ENCODE measurements at places on chromosomes 16 and 17.

DNA sequence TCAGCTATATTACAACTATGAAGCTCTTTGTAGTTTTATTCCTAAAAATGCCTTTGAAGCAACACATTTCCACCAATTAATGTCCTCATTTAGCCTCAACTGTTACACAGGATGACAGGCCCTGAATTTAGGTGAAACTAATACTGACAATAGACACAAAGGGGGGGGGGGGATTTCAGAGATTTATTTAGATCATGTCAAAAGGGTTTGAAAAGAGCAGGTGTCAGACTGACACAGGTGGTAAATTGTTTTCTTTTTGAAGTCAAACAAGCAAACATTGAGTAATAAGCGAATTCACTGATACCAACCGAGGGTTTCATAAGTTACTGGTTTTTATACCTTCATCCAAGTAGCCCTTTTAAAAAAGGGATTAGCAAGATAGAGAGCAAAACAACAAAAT, 40.8 kb downstream of the KANSL1 start:
- DNase-seq = no peak

DNA sequence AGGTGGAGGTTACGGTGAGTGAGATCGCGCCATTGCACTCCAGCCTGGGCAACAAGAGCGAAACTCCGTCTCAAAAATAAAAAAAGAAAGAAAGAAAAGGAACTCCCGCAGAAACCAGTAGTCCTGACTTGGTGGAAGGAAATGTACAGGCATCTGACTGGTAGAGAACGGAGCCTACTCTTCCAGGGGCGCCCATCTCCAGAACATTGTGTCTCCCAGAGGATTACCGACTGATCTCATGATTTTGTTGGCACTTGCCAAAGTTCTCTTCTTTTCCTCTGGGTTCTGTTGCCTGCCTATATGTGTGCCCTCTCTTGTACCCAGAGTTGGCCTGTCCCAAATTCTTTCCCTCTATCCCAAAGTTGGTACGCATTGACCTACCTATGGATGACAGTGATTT, 24.2 kb downstream of the DDX19A start:
- no peak for DNase-seq

- no peak for DNase-seq
Observed at GRCh38 chr16:28218109-28218508, 6.3 kb upstream of the XPO6 start.

- DNase-seq = peak; percentile 80
Observed at GRCh38 chr17:43766413-43767052, 7.9 kb upstream of the SOST start.

- no peak for DNase-seq
Observed at GRCh38 chr17:45709728-45710288, 74.3 kb upstream of the CRHR1 start.

- DNase-seq = peak; percentile 48
Observed at GRCh38 chr17:72297326-72298115, 176.7 kb downstream of the SOX9 start.

DNA sequence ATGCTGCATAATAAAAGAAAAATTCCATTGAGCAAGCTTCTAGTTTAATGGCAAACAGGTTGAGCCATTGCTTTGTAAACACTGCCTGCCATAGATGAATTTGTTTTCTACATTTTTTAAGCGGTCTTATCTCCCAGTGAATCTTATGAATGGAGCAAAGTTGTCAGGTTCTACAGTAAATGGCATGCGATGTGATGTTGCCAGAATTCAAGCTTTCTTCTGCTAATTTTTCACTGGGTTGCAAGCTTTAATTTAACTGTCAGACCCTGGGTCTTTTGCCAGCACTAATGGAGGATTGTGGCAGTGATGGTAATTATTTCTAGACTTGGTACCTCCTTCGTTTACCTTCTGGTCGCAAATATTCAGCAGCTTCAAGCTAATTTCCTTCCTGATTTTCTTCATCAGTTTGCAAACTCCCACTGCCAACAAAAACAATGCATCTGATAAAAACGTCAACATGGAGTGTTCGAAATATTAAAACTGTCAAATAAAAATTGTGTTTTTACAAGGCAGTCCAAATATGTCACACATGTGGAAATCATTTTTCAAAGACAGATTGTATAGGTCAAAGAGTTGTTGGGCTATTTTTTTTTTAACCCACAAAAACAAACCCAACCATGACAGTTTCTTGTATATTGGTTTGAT, 274.2 kb upstream of the ERCC4 start:
- no peak for DNase-seq

GRCh38 chr16:49952386-49952785, 72.6 kb upstream of the CNEP1R1 start:
- DNase-seq = no peak

DNA sequence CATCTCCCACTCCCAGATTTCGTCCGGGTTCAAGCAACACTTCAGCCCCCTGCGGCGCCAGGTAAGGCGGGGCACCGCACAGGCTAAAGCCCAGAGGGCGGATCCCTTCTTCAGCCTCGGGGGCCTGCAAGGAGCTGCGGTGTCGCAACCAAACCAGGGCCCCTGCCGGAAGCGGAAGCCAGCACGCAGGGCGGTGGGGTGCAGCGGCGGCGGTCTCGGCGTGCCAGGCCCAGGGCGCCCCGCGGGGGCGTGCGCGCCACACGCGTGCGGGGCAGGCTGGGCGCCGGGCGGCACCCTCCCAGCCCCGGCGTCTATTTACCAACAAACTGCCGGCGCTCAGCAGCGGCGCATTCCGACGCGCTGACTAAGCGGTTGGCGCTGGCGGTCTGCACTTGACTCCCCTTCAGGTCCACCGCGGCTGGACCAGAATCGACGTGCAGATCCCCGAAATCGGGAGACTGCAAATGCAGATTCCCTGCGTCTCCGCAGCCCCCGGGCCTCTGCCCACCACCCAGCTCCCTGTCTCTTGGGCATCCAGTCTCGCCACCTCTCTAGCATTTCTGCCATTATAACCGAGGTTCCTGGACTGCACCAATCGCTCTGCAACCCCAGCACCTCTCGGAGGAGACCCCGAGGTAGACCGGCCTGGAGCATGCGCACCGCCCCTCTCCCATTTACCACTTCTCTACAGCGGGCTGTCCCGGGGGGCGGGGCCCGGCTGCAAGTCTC, 421 bp upstream of the DLX4 start:
- DNase-seq = no peak

GRCh38 chr16:65500919-65501318, 379.1 kb upstream of the CDH11 start:
- DNase-seq = no peak

DNA sequence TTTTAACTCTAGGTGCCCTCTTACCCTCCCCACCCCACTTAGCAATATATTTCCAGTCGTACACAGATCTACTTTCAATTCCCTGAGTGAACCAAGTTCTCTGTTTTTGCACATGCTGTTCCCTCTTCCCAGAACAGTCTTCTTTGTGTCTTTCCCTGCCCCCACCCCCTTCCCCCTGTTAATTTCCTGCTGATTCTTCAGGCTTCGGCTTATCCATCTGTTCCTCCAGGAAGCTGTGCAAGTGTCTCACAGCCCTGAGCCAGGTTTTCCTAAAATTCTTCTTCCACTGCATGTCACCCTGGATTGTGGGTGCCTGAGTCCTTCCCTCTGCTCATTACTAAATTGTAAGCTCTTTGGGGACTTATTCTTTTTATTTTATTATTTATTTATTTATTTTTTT, 12.4 kb upstream of the SPOP start:
- DNase-seq = no peak

DNA sequence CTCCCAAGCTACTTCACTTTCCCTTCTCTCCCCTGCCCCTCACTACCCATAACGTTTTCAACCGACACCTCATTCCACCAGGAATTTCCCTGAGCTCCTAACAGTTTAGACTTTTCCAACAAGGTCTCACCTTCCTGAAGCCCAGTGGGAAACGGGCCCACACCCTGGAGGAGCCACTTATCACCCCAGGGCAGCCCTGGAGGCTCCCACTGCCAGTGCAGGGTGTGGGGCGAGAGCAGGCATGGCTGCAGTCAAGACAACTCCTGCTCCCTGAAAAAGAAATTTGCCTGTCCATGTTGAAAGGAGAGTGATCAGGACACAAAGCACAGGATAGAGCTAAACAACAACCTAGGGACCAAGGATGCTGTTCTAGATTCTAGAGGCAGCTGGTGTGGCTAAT, 1.7 kb upstream of the CCNF start:
- no peak for DNase-seq

GRCh38 chr16:61879306-61879705, 156.9 kb downstream of the CDH8 start:
- no peak for DNase-seq

DNA sequence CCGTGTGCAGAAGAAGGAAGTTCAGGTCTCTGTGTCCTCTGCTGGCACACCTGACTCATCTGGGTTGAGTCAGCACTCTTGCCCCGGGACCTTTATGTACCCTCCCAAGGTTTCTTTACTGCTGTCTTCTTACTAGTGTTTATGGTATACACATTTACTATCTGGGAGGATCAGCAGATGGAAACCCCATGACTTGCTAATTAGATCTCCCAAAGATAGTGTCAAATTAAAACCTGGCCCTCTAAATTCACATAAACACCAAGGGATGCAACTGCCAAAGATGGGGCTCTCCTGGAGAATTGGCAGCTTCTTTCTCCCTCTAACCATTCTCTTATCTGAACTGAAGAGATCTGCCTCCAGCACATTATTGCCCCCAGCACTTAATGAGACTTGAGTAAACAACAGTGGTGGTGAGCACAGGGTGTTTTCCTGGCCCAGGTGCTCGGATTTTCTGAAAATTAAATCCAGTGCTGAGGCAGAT, 718.1 kb upstream of the SOX9 start:
- no peak for DNase-seq

DNA sequence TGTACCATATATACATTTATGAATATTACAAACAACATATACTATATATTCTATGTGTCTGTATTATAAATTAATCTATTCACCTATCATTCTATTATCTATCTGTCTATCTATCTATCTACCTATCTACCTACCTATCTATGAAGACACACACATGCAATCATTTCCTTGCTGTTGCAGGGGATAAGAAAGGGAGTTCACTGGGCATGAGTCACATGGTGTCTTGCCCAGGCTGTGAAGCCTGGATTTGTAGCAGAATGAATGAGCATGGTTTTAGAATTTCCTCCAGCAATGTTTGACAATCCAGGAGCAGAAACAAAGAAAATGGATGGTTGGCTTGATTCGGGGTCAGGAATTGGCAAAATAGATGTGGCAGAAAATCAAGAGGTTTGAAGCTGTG, 23.2 kb upstream of the FAM20A start:
- DNase-seq = no peak

- DNase-seq = no peak
Observed at GRCh38 chr16:154217-155030, 2.0 kb downstream of the HBZ start.

All from Ammon's horn (tissue), 1 donor.